Activated naive CD4-positive, alpha-beta T cell (primary cell): ENCODE measurements at places on chromosomes 13 and 19.

DNA sequence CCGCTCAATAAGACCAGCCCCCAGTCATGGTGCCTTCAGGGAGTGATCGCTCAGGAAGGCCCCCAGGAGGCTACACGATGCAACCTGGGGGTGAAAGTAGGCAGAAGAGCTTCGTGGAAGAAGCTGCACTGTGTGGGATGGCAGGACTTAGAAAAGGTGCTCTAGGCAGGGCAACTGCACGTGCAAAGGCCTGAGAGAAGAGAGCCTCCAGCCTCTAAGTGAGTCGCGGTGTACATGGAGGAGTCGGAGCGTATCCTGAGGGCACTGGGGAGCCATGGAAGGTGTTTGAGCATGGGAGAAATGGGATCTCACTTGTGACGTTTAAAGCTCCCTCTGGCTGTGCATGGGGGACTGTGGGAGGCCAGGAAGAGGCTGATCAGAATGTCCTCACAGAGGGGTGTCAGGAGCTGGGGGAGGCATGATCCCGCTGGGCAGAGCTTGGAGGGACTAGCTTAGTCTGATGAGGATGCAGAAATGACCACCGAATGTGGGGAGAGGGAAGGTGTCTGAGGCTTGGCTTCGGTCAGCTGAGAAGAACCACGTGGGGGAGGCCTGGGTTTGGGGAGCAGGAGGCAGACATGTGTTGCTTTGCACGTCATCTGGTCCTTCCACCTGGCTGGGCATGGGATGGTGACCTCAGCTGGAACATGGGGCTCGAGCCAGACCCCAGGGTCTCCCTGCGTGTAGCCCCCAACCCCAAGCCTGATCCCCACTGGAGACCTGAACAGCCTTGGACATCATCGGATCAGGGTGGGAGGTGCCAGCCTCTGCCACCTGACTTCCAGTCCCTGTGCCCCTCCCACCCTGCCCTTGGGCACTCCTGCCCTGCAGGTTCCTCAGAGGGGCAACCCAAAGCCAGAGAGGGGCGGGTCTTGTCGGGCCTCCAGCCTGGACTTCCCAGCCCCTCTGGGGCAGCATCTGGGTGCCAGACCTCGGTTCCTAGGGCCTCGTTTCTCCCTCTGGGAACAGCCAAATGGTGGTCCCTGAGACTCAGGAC is 1.1 kb downstream of the APC2 start:
- no peak for DNase-seq

GRCh38 chr13:103246581-103247200 is 180.5 kb upstream of the SLC10A2 start:
- DNase-seq = no peak

DNA sequence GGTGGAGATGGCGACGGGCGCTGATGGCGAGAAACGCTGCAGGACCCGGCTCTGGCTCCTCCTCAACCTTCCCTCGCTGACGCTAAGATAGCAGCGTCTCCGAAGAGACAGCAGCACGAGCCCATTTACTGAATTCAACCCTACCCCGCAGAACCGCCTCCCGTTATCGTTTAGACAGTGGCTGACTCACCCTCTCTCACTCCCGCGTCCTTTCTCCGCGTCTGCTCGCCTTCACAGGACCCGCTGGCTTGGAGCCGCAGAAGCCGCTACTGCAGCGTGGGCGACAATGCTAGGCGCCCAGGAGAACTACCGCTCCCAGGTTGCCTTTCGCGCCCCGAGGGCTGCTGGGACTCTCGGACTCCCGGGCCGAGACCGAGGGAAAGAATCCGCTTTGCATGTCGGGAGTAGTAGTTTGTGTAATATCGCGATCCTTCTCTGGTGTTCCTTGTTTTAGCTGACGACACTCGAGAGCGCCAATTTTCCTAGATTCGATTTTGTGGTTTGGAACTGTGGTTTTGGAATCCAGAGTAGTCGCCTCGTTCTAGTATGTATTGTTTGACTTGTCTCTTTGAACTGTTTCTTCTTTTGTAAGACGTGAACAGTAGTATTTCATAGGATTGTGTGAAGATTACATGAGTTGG is at the start of gene KBTBD6:
Gene KBTBD6, minus strand, starts transcription at position 291 of the 641 bp plus-strand sequence. CDS start 291 bp downstream, outside the sequence.
- DNase-seq = peak; percentile 83

DNA sequence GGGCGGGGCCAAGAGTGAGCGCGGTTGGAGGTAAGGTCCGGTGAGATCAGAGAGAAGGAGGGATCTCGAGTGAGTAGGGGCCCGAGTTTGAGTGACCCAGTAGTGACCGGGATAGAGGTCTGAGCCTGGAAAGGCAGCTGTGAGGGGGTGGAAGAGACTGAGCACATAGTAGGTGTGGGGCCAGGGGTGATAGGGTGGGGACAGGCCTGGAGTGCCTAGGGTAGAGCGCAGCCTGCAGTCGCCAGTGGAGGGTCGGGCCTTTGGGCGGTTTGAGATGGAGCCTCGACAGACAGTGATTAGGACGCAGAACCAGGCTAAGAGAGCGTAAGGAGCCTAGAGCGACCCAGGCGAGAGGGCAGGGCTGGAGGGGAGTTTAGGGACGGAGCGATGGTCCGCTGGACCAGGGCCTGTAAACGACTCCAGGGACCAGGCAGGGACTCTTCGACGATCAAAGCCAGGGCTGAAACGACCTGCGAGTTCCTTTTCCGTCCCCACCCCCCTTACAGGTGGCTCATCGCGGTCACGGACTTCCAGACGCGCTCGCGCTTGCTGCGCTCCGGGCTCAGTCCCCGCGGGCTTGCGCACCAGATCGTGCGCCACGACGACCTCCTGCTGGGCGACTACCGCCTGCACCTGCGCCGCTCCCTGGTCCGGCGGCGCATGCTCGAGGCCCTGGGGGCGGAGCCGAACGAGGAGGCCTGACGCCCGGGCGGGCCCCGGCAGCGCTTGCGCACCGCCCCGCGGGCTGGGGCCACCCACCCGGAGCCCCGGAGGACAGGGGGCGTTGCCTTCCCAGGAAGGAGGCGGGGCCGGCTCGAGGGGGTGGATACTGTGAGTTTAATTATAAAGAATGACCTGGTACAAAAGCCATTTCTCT is 9.4 kb downstream of the C19orf81 start:
- DNase-seq = peak; percentile 35

- no peak for DNase-seq
Measured at GRCh38 chr13:59261928-59262488, 901.7 kb downstream of the DIAPH3 start.

- DNase-seq = no peak
Measured at GRCh38 chr13:33659466-33659865, 158.5 kb upstream of the RFC3 start.

DNA sequence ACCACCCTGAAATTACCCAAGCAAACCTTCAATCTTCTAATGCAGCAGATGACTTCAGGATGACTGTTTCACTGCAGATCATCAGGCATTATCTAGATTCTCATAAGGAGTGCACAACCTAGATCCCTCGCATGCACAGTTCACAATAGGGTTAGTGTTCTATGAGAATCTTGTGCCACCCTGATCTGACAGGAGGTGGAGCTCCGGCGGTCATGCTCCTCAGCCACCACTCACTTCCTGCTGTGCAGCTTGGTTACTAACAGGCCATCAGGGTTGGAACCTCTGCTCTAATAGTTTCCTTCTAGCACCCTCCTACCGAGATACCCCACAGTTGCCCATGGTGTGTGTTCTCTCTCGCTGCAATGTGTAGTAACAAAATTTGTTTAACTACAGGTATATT is 442.8 kb downstream of the FGF14 start:
- DNase-seq = no peak

- no peak for DNase-seq
Measured at GRCh38 chr19:4586245-4586644, 26.8 kb upstream of the SEMA6B start.

- DNase-seq = no peak
Measured at GRCh38 chr19:3481241-3482090, 1.1 kb upstream of the SMIM24 start.

GRCh38 chr19:12139885-12140544 is at the start of gene ZNF20:
TSS of gene ZNF20 (minus strand) at chr19:12140350. CDS start at chr19:12140182, 168 bp downstream.
- peak; percentile 72 for DNase-seq

DNA sequence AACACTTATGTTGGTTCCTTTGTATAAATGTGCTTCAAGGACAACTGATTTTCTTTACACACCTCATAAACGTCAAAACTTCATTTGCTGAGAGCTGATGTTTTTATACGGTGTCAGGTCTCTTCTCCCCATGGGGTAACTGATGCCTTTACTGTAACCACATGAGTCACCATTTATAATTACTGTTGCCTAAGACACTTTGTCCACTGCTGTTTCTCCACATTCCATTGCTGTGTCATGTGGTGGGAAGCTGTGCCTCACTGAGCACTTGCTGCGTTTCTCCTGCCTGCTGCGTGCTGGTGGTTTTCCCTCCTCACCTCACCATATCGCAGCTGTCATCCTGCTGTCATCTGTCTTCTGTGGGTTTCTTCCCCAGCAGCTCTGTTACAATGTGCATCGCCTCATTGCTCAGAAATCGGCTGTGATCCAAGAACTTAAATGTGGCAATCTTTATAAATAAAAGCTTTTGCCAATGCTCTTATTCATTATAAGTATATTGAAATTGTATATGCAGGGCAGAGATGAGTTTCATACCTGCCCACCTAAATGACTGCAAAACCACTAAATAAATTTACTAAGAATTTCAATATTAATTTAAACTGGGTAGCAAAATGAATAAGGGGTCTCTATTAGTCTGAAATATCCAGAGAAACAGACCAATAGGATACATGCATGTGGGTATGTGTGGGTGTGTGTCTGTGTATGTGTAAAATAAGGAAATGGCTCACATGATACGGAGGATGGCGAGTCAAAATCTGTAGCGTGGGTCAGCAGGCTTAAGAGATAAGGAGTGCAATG is 547.0 kb upstream of the SLITRK5 start:
- no peak for DNase-seq

- peak; percentile 17 for DNase-seq
Measured at GRCh38 chr19:21482863-21483276, 22.5 kb upstream of the ZNF429 start.

DNA sequence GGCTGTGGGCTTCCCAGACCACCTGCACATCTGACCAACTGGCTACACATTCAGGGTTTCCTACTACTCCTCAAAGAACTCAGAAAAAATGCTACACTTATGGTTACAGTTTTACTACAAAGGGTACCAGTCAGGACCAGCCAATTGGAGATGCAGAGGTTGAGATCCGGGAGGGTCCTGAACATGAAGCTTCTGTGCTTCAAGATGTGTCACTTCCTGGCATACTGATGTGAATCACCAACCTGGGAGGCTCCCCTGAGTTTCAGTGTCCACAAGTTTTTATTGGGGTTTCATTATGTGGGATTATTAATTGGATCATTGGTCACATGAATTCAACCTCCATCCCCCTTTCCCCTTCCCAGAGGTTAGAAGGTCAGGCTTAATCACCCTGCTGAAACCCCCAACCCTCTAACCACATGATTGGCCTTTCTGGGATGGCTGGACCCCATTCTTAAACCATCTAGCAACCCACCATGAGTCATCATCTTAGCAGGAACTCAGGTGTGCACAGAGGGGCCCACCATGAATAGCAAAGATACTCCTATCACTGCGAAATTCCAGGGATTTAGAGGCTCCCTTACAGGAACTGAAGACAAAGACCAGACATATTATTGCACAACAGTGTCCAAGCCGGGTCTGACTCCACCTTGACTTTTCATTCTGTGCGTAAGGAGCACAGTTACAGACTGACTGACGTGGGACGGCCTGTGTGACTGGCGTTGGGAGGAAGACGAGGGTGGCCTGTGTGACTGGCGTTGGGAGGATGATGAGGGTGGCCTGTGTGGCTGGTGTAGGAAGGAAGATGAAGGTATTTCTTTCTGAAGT is 90.7 kb downstream of the ATP8A2 start:
- no peak for DNase-seq

GRCh38 chr19:48436586-48436985 is 9.2 kb upstream of the GRWD1 start:
- DNase-seq = no peak

GRCh38 chr13:112328936-112329335 is 47.2 kb upstream of the SPACA7 start:
- DNase-seq = no peak

- DNase-seq = no peak
Measured at GRCh38 chr19:2719920-2720776, 1.0 kb downstream of the DIRAS1 start.

DNA sequence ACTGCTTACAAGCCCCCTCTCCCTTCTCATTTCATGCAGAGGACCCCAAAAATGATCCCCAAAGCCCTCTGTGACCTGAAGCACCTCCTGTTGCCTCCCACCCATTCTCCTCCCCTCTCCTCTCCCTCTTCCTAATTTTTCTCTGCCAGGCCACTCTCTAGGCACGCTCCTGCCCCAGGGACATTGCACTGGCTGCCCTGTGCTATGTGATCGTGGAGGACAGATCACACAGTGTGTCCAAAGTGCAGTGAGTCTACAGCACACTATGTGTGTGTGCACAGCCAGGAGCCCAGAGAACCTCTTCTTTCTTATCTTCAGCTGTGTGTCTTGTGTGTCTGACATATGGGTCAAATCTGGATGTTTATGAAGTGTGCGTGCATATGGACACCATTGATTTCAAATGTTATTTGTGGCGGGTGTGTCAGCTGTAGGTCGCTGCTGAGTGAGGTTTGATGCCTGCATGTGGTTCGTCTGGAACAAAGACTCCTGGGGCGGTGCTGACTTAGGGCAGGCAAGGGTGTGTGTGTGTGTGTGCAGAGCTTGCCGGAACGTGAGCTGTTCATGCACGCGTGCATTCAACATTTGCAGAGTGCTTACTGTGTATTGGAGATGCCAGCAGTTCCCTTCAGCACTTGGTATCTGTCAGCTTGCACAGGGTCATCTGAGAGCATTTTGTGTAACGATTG is 2.1 kb upstream of the KLHL26 start:
- DNase-seq = no peak

DNA sequence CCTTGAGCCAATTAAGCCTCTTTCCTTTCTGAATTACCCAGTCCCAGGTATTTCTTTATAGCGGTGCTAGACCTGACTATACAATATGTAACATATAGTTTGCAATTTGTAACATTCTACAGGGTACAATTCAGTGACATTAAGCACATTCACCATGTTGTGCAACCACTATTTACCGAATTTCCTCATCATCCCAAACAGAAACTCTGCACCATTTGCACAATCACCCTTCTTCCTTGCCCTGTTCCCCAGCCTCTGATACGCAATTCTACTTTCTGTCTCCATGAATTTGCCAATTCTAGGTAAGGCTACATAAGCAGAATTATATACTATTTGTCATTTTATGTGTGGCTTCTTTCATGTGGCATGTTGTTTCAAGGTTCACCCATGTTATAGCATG is 13.7 kb upstream of the SIGLEC10 start:
- DNase-seq = no peak

DNA sequence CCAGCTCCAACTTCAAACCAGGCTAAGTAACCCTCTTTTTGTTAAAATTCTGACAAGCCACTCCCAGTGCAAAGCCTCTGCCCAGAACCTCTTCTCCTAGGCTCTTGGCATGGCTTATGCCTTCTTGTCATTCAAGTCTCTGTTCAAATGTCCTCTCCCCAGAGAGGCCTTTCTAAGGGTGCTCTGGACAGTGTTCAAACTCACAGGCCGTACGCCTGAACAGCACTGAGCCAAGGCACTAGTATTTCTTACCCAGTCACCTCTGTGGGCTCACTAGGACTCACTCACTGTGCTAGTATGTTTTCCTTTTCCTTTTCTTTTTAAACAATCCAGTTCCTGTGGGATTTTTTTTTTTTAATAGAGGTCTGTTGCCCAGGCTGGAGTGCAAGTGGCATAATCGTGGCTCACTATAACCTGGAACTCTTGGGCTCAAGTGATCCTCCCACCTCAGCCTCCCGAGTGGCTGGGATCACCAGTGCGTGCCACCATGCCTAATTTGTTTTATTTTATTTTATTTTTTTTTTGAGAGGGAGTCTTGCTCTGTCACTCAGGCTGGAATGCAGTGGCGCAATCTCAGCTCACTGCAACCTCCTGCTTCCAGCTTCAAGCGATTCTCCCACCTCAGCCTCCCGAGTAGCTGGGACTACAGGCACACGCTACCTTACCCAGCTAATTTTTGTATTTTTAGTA is 2.3 kb upstream of the ASF1B start:
- DNase-seq = no peak

- no peak for DNase-seq
Measured at GRCh38 chr19:45876161-45876410, 9.9 kb downstream of the IRF2BP1 start.
